ENCODE measurements at places on chromosomes 2 and 18. TPM values are rescaled to one million over a fixed set of nuclear protein-coding genes. Genes with fewer than 3 reads are reported as not detected.

IL36A gene
- total RNA-seq, result not detected

TPGS2 gene
- total RNA-seq, result 68.5 TPM

LOXL3 gene
- total RNA-seq, result 2.0 TPM

PKDCC gene
- not detected for total RNA-seq

TCF23 gene
- total RNA-seq, result not detected

- no peak overlapping the region for H3K4me3 ChIP-seq
- no peak for DNase-seq
- no peaks in the 10 kb centered on the region for H3K36me3 ChIP-seq
- H3K4me1 ChIP-seq, result no peaks in the 10 kb centered on the region
These were observed 32.9 kb downstream of the MTERF4 start for GRCh38 chr2:241068942-241069810.

DNA sequence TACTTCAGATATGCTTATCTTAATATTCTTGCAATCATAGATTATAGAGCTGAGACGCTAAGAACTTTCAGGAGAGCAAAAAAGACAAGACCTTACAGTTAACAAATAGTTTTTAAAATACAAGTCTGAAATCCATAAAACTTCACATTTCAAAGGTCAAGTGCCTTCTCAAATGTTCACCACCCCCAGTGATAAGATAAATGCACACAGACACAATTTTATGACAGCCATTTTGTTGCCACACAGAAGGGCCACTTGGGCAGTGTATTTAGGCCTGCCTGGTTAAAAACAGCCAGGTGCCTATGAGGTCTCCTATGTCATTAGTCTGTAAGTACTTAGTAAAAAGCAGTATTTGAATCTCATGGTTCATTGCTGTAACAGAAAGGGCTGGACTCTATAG lies 8.1 kb upstream of the PSTPIP2 start:
- no peak for DNase-seq
- no peaks in the 10 kb centered on the region for H3K27me3 ChIP-seq
- no peaks in the 10 kb centered on the region for H3K4me1 ChIP-seq

- H3K36me3 ChIP-seq, result no peaks in the 10 kb centered on the region
- no peak for DNase-seq
- peaks cover 3% of the 10 kb centered on the region for H3K27me3 ChIP-seq
- H3K27ac ChIP-seq, result peak overlapping the region; percentile 44
- H3K4me3 ChIP-seq, result no peak overlapping the region
These were observed 138.2 kb upstream of the NRP2 start for GRCh38 chr2:205543937-205544702.

DNA sequence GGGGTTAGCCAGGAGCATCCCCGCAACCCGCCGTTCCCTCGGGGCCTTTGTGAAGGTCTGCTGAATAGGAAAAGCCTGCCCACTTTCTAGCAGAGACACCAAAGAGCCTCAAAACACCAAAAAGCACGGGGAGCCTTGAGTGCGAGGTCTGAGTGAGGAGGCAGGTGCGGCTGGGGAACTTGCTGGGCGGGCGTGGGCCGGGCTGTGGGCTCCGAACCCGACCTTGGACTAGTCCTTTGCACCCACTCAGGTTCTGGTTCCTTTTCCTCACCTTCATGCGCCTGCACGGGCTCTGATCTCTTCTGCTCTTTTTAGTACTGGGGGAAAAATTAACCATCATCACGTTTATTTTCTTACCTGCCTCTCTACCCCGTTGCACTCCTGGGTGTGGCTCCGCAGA lies 19.9 kb downstream of the APCDD1 start:
- DNase-seq, result no peak
- no peaks in the 10 kb centered on the region for H3K36me3 ChIP-seq
- no peaks in the 10 kb centered on the region for H3K4me1 ChIP-seq
- H3K27me3 ChIP-seq, result peaks cover 17% of the 10 kb centered on the region
- H3K4me3 ChIP-seq, result no peak overlapping the region

- H3K27me3 ChIP-seq, result peaks cover 7% of the 10 kb centered on the region
- peaks cover 4% of the 10 kb centered on the region for H3K36me3 ChIP-seq
- H3K4me3 ChIP-seq, result no peak overlapping the region
- H3K4me1 ChIP-seq, result peaks cover 52% of the 10 kb centered on the region
- DNase-seq, result no peak
- H3K27ac ChIP-seq, result no peak overlapping the region
These were observed 6.5 kb downstream of the TSHZ1 start for GRCh38 chr18:75216911-75217689.

- H3K27me3 ChIP-seq, result peaks cover 5% of the 10 kb centered on the region
- no peaks in the 10 kb centered on the region for H3K4me1 ChIP-seq
- no peak for DNase-seq
- H3K27ac ChIP-seq, result no peak overlapping the region
- H3K4me3 ChIP-seq, result no peak overlapping the region
- H3K36me3 ChIP-seq, result peaks cover 5% of the 10 kb centered on the region
These were observed 2.9 kb downstream of the RBM44 start for GRCh38 chr2:237801466-237801865.

- peaks cover 3% of the 10 kb centered on the region for H3K27me3 ChIP-seq
- H3K4me1 ChIP-seq, result no peaks in the 10 kb centered on the region
- no peak for DNase-seq
- H3K36me3 ChIP-seq, result no peaks in the 10 kb centered on the region
These were observed 439.2 kb downstream of the SETBP1 start for GRCh38 chr18:45119876-45120275.

GRCh38 chr18:68604256-68604655 lies 110.7 kb downstream of the TMX3 start:
- H3K27ac ChIP-seq, result no peak overlapping the region
- H3K4me1 ChIP-seq, result no peaks in the 10 kb centered on the region
- peaks cover 2% of the 10 kb centered on the region for H3K27me3 ChIP-seq

DNA sequence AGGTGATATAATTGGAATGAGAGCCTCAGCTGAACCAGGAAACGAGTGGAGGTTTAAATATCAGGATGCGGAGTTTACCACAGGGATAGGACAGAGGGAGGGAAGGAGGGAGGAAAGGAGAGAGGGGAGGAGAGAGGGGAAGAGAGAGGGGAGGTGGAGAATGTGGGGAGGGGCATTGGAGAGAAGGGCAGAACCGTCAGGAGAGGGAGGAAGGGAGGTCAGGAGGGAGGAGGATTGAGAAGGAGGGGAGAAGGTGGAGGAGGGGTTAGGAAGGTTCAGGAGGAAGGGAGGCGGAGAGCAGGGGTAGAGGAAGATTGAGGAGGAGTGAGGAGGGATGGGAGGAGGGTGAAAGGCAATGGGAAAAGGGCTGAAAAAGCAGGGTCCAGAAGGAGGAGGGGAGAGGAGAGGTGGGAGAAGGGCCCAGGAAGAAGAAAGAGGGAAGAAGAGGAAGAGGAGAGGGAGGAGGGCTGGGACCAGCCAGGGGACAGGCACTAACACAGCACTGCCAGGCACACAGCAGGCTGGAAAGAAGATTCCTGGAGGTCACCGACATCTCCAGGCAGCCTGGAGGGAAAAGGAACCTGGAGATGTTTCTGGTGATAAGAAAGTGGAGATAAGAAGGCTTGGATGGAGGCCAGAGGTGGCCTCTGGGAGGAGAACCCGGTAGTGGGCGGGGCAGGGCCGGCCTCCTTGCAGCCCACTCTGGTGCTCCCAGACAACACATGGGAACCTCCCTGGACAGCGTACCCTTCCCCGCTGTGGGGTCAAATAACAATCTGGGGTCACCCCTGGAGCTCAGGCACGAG lies 176.7 kb upstream of the SMAD2 start:
- H3K27ac ChIP-seq, result no peak overlapping the region
- DNase-seq, result no peak
- H3K4me1 ChIP-seq, result no peaks in the 10 kb centered on the region
- H3K36me3 ChIP-seq, result no peaks in the 10 kb centered on the region
- no peak overlapping the region for H3K4me3 ChIP-seq

GRCh38 chr2:53096351-53096750 lies 671.3 kb upstream of the CHAC2 start:
- no peak overlapping the region for H3K27ac ChIP-seq
- no peaks in the 10 kb centered on the region for H3K36me3 ChIP-seq
- DNase-seq, result no peak
- H3K4me3 ChIP-seq, result no peak overlapping the region

DNA sequence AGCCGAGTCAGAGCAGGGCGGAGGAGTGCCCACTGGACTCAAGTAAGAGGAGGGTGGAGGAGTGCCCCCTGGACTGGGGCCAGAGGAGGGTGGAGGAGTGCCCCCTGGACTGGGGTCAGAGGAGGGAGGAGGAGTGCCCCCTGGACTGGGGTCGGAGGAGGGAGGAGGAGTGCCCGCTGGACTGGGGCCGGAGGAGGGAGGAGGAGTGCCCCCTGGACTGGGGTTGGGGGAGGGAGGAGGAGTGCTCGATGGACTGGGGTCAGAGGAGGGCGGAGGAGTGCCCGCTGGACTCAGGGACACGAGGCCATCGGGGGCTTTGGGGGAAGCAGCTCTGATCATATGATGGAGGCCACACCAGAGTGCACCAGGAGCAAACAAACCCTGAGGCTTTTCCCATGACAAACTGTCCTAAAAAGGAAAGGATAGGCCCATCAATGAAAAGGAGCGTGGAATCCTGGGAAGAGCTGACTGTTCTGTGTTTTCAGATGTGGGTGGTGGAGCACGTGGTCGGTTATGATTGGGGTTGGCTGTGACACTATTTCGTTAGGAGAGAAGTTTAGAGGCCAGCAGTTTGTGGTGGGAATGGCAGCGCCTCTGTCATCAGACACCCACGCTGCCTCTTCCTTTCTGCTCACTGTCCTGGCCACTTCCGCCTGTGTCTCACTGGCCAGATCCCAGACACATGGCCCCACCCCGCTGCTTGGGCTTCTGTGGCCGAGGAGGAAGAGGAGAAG lies 24.5 kb upstream of the HPCAL1 start:
- H3K27me3 ChIP-seq, result peaks cover 14% of the 10 kb centered on the region
- H3K36me3 ChIP-seq, result no peaks in the 10 kb centered on the region
- DNase-seq, result no peak
- no peak overlapping the region for H3K4me3 ChIP-seq

GRCh38 chr2:73827018-73827417 lies 1.7 kb upstream of the STAMBP start:
- no peak for DNase-seq
- peaks cover 14% of the 10 kb centered on the region for H3K36me3 ChIP-seq
- peak overlapping the region; percentile 79 for H3K4me3 ChIP-seq
- H3K27ac ChIP-seq, result no peak overlapping the region
- H3K4me1 ChIP-seq, result peaks cover 52% of the 10 kb centered on the region
- peaks cover 5% of the 10 kb centered on the region for H3K27me3 ChIP-seq

- DNase-seq, result no peak
- H3K4me3 ChIP-seq, result no peak overlapping the region
- H3K27me3 ChIP-seq, result peaks cover 2% of the 10 kb centered on the region
These were observed 309.5 kb downstream of the FBXO15 start for GRCh38 chr18:73838107-73838506.

DNA sequence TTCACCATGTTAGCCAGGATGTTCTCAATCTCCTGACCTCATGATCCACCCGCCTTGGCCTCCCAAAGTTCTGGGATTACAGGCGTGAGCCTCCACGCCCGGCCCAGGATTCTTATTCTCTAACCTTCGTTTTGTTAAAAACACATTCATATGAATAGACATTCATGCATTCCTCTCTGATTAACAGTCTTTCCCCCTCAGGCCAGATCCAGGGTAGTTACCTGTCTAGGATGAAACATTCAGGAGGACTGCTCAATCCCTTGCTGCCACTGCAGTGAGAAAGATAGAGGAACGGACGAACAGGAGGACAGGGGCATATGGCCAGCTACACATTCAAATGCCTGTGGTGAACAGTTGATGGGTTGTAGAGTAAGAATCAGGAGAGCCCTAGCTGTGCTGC lies 39.6 kb upstream of the EPC2 start:
- H3K36me3 ChIP-seq, result peaks cover 4% of the 10 kb centered on the region
- H3K4me1 ChIP-seq, result peaks cover 29% of the 10 kb centered on the region
- no peak overlapping the region for H3K27ac ChIP-seq

- no peaks in the 10 kb centered on the region for H3K4me1 ChIP-seq
- no peak overlapping the region for H3K27ac ChIP-seq
- DNase-seq, result no peak
- H3K27me3 ChIP-seq, result no peaks in the 10 kb centered on the region
- H3K4me3 ChIP-seq, result no peak overlapping the region
- H3K36me3 ChIP-seq, result no peaks in the 10 kb centered on the region
These were observed 656.3 kb downstream of the XIRP2 start for GRCh38 chr2:167544602-167545001.

DNA sequence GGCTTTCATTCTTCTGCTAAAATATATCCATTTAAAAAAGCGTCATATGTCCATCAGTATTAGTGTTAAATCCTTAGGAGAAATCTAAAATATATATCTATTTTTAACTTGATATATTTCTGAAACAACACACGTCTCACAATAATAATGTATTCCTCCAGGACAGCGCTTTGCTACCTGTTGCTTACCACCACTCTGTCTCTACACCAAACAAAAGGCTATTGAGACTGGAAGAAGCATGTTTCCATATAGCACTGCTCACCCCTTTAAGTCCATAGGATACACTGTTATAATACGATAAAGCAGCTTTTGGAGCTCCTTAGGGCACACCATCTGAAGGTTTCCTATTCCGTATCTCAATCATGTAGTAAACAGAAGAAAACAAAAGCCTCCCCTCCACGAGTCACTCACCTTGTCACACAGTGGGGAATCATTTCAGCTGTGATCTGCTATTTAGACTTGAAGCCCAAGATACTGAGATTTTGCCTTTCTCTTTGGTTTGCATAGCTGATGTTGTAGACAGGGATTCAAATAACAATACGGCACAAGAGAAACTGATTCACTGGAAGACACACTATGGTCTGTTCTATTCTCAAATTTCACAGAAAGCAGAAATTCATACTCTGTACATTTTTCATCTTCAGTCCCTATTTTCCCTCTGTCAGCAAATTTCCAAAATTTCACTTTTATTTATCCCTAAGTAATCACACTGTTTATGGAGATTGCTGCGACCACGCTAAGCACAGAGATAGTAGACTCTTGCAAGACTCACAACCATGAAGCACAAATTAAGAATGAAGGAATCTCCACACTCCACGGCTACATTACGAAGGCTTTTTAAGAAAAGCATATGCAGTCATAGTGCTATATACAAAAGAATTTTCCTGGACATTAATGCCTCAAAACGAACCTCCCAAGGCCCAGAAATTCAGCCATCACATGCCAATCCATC lies 187.1 kb downstream of the TCF4 start:
- no peaks in the 10 kb centered on the region for H3K36me3 ChIP-seq
- H3K4me3 ChIP-seq, result no peak overlapping the region
- H3K4me1 ChIP-seq, result no peaks in the 10 kb centered on the region
- DNase-seq, result no peak
- H3K27me3 ChIP-seq, result no peaks in the 10 kb centered on the region
